ENCODE measurements at places on chromosomes 3 and 15.

DNA sequence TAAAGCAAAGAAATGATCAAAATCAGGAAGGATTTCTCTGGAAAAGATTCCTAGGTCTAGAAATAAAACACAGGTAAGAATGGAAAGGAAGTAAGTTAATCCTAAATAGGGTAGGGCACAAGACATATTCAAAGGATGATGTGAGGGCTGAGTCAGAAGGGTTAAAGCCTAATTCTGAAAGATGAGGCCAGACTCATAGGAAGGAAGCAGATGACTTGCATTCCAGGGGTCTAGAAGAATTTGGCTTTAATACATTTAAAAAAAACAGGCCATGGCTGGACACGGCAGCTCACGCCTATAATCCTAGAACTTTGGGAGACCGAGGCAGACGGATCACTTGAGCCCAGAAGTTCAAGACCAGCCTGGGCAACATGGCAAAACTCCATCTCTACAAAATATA, 3.2 kb downstream of the SSR3 start:
- no peak for DNase-seq

DNA sequence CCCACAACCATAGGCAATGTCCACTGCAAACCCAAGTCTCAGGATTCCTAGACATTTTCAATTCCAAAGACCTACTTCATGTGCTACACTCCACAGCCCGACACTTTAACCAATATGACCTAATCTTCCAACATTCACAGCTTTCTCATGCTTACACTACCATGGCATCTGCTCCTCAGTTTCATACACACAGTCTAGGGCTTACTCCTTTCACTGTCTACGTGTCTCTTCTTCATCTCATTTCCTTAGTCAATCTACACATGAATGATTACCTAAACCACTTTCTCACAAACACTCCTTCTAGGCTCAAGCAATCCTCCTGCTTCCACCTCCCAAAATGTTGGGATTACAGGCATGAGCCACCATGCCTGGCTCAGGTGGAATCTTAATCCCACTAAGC, 106.3 kb downstream of the STAG1 start:
- DNase-seq, result no peak

- DNase-seq, result no peak
These were observed 3.7 kb downstream of the SLCO3A1 start for GRCh38 chr15:91857224-91857585.

GRCh38 chr15:31372635-31373091, 46.0 kb downstream of the KLF13 start:
- DNase-seq, result no peak

DNA sequence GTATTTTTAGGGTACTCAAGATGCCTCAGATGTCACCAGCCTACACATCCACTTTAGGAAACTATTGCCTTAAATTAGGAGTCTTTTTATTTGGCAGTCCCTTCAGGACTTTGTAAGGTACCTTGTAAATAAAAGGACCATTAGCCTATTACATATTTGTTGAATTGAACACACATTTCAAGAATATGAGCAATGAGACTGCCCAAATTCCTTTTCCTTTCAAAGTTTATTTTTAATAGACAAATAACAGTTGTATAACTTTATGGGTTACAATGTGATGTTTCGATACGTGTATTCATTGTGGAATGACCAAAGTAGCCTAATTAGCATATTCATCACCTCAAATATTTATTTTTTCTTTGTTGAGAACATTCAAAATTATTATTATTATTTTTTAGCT, 176.7 kb upstream of the PDZRN3 start:
- no peak for DNase-seq

DNA sequence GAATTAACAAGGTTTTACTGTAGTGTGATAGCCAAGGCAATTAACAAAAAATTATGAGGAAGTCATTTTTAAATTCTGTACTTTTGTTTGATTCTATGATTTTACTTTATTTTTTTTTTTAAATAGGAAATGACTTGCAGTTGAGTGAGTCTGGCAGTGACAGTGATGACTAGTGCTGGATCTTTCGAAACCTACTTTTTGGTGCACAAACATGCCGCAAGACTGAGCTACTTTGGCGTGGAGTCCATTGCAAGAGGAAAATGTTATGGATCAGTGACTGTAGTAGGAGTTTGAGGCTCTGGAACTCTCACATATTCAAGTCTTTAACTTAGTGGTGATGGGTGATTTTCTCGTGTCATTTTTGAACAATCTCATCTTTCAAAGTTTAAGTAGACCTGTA, 11.6 kb downstream of the EAF1 start:
- DNase-seq, result no peak

GRCh38 chr15:77027697-77028450, 32.9 kb downstream of the PSTPIP1 start:
- DNase-seq, result no peak

GRCh38 chr3:196889844-196890708, 22.4 kb downstream of the SENP5 start:
- no peak for DNase-seq

- DNase-seq, result no peak
These were observed 1.1 kb downstream of the MITF start for GRCh38 chr3:69740103-69741021.

- DNase-seq, result no peak
These were observed 247.6 kb upstream of the PROK2 start for GRCh38 chr3:72032441-72033135.

- no peak for DNase-seq
These were observed 38.5 kb upstream of the CTSH start for GRCh38 chr15:78983146-78983918.

Measured in T follicular helper cell (primary cell).